ENCODE measurements at places on chromosomes 7 and 10. TPM values are rescaled to one million over a fixed set of nuclear protein-coding genes. Genes with fewer than 3 reads are reported as not detected.

GRCh38 chr7:115582956-115583355, 447.6 kb downstream of the TFEC start:
- no peaks in the 10 kb centered on the region for H3K27me3 ChIP-seq
- H3K4me1 ChIP-seq: no peaks in the 10 kb centered on the region
- DNase-seq: no peak
- H3K36me3 ChIP-seq: no peaks in the 10 kb centered on the region
- H3K4me3 ChIP-seq: no peak overlapping the region

HOXA11 gene
- total RNA-seq: not detected

GRCh38 chr10:48511066-48511874, 93.6 kb downstream of the ARHGAP22 start:
- H3K27me3 ChIP-seq: no peaks in the 10 kb centered on the region
- no peak for DNase-seq
- H3K36me3 ChIP-seq: no peaks in the 10 kb centered on the region
- H3K4me3 ChIP-seq: no peak overlapping the region

DNA sequence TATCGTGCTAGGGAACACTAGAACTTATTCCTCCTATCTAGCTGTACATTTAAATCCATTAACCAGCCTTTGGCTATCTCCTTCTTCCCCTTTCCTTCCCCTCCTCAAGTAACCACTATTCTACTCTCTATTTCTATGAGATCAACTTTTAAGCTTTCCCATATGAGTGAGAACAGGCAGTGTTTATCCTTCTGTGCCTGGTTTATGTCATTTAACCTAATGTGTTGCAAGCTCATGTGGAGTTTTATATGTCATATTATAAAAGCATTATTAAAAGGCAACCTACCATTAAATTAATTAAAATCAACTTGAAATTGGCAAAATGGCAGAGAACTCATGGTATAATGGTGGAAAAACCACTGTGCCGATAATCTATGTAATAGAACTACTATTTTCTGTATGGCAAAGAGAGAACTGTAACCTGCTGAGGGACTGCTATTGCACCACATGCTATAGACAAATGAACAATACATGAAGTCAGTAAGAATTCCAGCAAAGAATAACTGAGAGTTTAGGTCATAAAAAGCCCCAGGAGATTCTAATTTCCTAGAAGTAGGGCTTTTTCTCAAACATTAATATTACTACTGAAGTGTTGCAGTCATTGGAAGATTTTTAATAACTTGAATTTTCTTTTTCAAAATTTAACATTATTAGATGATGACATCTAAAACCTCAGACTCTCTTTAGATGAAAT, 81.8 kb downstream of the LRRN3 start:
- DNase-seq: no peak
- no peak overlapping the region for H3K27ac ChIP-seq
- H3K4me1 ChIP-seq: no peaks in the 10 kb centered on the region
- no peak overlapping the region for H3K4me3 ChIP-seq
- no peaks in the 10 kb centered on the region for H3K27me3 ChIP-seq

- H3K4me1 ChIP-seq: peaks cover 37% of the 10 kb centered on the region
- H3K27ac ChIP-seq: peak overlapping the region; percentile 85
- H3K4me3 ChIP-seq: peak overlapping the region; percentile 87
- no peaks in the 10 kb centered on the region for H3K27me3 ChIP-seq
- peaks cover 33% of the 10 kb centered on the region for H3K36me3 ChIP-seq
- DNase-seq: peak; percentile 64
Observed at GRCh38 chr7:134891262-134891695, 95.0 kb upstream of the AGBL3 start.

- H3K27ac ChIP-seq: peak overlapping the region; percentile 87
- H3K4me1 ChIP-seq: peaks cover 54% of the 10 kb centered on the region
- no peak for DNase-seq
- peaks cover 6% of the 10 kb centered on the region for H3K27me3 ChIP-seq
- no peak overlapping the region for H3K4me3 ChIP-seq
Observed at GRCh38 chr10:3467052-3467951, 294.7 kb upstream of the PITRM1 start.

GRCh38 chr10:113236998-113237397, 287.0 kb downstream of the TCF7L2 start:
- H3K27ac ChIP-seq: no peak overlapping the region
- no peaks in the 10 kb centered on the region for H3K36me3 ChIP-seq
- peaks cover 17% of the 10 kb centered on the region for H3K4me1 ChIP-seq
- H3K4me3 ChIP-seq: no peak overlapping the region

ADIRF gene
- not detected for total RNA-seq

GRCh38 chr7:36746347-36746746, 22.1 kb upstream of the AOAH start:
- no peak overlapping the region for H3K27ac ChIP-seq
- H3K4me3 ChIP-seq: no peak overlapping the region
- peaks cover 2% of the 10 kb centered on the region for H3K27me3 ChIP-seq
- no peak for DNase-seq
- no peaks in the 10 kb centered on the region for H3K36me3 ChIP-seq
- no peaks in the 10 kb centered on the region for H3K4me1 ChIP-seq

GRCh38 chr10:34743814-34744213, 71.3 kb downstream of the PARD3 start:
- peaks cover 3% of the 10 kb centered on the region for H3K27me3 ChIP-seq
- peaks cover 18% of the 10 kb centered on the region for H3K4me1 ChIP-seq
- H3K4me3 ChIP-seq: no peak overlapping the region

GRCh38 chr7:123279949-123280348, 80.2 kb upstream of the SLC13A1 start:
- H3K27ac ChIP-seq: no peak overlapping the region
- DNase-seq: no peak
- H3K36me3 ChIP-seq: no peaks in the 10 kb centered on the region
- peaks cover 5% of the 10 kb centered on the region for H3K4me1 ChIP-seq

FAM25A gene
- total RNA-seq: not detected

GRCh38 chr7:156640257-156640948, at the start of gene RNF32:
RNF32 (plus strand) TSS chr7:156640774; CDS start chr7:156643878, 3,104 bp downstream.
- H3K4me3 ChIP-seq: peak within 1 kb of the TSS; percentile 95
- H3K27ac ChIP-seq: peak within 1 kb of the TSS; percentile 80
- H3K27me3 ChIP-seq: peaks cover 9% of the 10 kb centered on the region
- peak; percentile 98 for DNase-seq
- peaks cover 14% of the 10 kb centered on the region for H3K4me1 ChIP-seq
- peaks cover 7% of the 10 kb centered on the region for H3K36me3 ChIP-seq

- peaks cover 3% of the 10 kb centered on the region for H3K4me1 ChIP-seq
- H3K36me3 ChIP-seq: no peaks in the 10 kb centered on the region
Observed at GRCh38 chr10:76141376-76141775, 710.0 kb downstream of the LRMDA start.

ABCA13 gene
- total RNA-seq: 0.44 TPM

GRCh38 chr10:103985726-103986125, 18.8 kb downstream of the SLK start:
- no peak overlapping the region for H3K27ac ChIP-seq
- H3K27me3 ChIP-seq: no peaks in the 10 kb centered on the region
- H3K4me3 ChIP-seq: no peak overlapping the region
- H3K4me1 ChIP-seq: peaks cover 14% of the 10 kb centered on the region
- no peaks in the 10 kb centered on the region for H3K36me3 ChIP-seq

DNA sequence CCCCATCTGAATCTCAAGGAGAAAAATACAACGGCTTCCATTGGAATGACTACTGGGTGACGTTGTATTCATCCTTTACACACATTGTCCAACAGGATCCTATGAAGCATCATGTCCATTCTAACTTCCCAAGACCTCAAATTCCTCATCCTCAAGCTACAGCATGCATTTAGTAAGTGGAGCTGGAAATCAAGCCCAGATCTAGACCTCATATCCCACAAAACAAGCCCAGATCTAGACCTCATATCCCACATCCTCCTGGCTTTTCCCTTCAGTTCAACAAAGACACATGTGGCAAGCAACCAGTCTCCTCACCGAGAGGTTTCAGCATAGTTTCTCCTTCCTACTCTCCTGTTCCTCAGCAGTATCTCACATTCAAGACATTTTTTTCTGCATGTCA, 12.2 kb downstream of the IGF2BP3 start:
- DNase-seq: no peak
- no peak overlapping the region for H3K27ac ChIP-seq

NPSR1 gene
- not detected for total RNA-seq

DNA sequence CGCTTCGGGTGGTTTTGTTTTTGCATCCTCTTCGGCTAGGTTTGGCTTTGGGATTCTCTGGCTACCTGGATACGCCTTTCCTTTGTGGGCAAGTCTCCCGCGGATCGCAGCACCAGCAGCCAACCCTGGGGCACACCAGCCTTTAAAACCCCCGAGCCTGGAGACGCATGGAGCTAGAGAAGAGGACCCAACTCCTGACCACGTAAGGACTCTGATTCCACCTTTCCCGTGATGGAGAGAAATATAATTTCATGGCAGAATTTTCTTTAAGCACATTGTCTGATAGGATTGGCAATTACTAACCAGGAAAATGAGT, 535.4 kb upstream of the GALNT17 start:
- peaks cover 11% of the 10 kb centered on the region for H3K4me1 ChIP-seq
- no peak overlapping the region for H3K27ac ChIP-seq
- no peak for DNase-seq
- H3K4me3 ChIP-seq: peak overlapping the region; percentile 33

- H3K27ac ChIP-seq: no peak overlapping the region
- H3K4me1 ChIP-seq: peaks cover 23% of the 10 kb centered on the region
- no peak for DNase-seq
Observed at GRCh38 chr7:91230503-91230902, 33.7 kb upstream of the FZD1 start.

DNA sequence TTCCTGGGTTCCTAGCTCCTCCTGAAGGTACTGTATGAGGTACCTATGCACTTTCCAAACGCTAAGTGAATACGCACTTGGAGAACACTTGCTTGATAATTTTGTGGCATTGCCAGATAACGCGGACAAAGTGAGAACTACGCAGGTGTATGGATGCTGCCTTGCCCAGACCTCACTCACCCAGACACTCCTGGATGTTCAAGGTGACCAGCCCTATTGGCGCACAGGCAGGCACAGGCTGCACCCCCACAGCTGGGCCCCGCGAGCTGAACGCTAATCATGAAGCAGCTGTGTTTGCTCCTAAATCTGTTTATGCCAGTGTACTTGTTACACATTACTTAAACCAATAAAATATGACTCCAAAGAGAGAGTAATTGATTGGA, 27.3 kb downstream of the DIP2C start:
- H3K27ac ChIP-seq: no peak overlapping the region
- peaks cover 12% of the 10 kb centered on the region for H3K4me1 ChIP-seq
- peaks cover 2% of the 10 kb centered on the region for H3K27me3 ChIP-seq
- no peak for DNase-seq
- H3K36me3 ChIP-seq: peaks cover 6% of the 10 kb centered on the region

DNA sequence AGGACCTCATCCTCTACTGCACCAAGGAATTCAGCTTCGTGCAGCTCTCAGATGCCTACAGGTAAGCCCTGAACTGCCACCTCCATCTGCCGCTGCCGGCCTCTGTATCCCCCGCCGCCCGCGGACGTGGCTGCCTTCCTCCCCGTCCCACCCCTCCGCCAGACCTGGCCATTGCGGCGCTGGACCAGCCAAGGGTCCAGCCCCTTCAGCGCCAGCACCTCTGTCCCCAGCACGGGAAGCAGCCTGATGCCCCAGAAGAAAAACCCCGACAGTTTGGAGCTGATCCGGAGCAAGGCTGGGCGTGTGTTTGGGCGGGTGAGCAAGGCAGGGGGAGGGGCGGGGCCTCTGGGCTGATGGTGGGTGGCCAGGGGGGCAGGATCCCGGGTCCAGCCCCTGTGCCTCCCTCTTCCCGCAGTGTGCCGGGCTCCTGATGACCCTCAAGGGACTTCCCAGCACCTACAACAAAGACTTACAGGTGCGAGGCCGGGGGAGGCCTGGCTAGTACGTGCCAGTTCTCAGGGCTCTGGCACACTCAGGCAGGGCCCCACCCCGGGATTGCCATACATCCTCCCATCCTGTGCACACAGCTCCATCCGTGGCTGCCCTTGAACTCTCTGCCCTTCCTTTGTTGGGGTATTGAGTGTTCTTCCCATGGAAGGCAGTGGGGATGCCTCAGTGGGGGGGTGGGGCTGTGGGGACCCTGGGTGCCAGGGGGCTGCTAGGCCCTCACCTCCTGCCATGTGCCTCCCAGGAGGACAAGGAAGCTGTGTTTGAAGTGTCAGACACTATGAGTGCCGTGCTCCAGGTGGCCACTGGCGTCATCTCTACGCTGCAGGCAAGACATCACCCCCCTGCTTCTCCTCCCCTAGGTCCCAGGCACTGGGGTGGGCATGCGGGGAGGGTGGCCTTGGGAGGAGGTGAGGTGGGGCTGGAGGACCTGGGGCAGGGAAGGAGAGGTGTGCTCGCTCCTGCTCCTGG, 13.5 kb downstream of the ASL start:
- H3K27ac ChIP-seq: no peak overlapping the region
- H3K4me3 ChIP-seq: no peak overlapping the region
- H3K27me3 ChIP-seq: peaks cover 2% of the 10 kb centered on the region

- H3K36me3 ChIP-seq: no peaks in the 10 kb centered on the region
- peaks cover 4% of the 10 kb centered on the region for H3K4me1 ChIP-seq
- H3K4me3 ChIP-seq: no peak overlapping the region
Observed at GRCh38 chr10:116134322-116134721, 138.7 kb downstream of the GFRA1 start.

PNLIPRP1 gene
- total RNA-seq: not detected

GRCh38 chr10:16156681-16157080, 280.1 kb upstream of the PTER start:
- DNase-seq: no peak
- H3K4me1 ChIP-seq: no peaks in the 10 kb centered on the region
- no peak overlapping the region for H3K27ac ChIP-seq
- H3K36me3 ChIP-seq: no peaks in the 10 kb centered on the region

VAX1 gene
- 26.3 TPM for total RNA-seq

DNA sequence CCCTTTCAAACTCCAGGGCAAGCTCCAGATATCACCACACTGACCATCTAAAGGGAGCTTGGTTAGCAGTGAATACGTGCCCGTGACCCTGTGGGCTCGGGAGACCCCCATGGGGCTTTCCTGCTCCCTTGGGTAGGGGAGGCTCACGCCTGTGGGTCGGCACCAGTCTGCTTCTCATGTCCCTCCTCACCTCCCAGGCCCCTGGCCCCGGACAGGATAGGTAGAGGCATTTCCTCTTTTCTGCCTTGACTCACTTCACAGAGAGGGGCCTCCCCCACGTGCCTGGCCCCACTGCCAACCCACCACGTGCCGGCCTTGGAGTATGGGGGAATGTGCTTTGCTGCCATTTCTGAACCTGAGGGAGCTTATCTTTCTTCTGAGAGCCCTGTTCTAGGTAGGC, 131.3 kb upstream of the FAM20C start:
- H3K27ac ChIP-seq: no peak overlapping the region
- no peak for DNase-seq
- H3K27me3 ChIP-seq: peaks cover 8% of the 10 kb centered on the region
- H3K4me3 ChIP-seq: no peak overlapping the region
- H3K36me3 ChIP-seq: no peaks in the 10 kb centered on the region

GRCh38 chr10:26197248-26197647, 19.3 kb upstream of the GAD2 start:
- H3K4me3 ChIP-seq: no peak overlapping the region
- H3K36me3 ChIP-seq: peaks cover 12% of the 10 kb centered on the region
- no peaks in the 10 kb centered on the region for H3K27me3 ChIP-seq
- H3K27ac ChIP-seq: no peak overlapping the region

Data from endothelial cell (in vitro differentiated cells).